Activated CD4-positive, alpha-beta T cell treated with anti-CD3 and anti-CD28 coated beads for 36 hours (primary cell): ENCODE measurements at places on chromosomes 2 and 18.

- no peak for DNase-seq
Measured at GRCh38 chr2:3902131-3902530, 198.8 kb downstream of the DCDC2C start.

DNA sequence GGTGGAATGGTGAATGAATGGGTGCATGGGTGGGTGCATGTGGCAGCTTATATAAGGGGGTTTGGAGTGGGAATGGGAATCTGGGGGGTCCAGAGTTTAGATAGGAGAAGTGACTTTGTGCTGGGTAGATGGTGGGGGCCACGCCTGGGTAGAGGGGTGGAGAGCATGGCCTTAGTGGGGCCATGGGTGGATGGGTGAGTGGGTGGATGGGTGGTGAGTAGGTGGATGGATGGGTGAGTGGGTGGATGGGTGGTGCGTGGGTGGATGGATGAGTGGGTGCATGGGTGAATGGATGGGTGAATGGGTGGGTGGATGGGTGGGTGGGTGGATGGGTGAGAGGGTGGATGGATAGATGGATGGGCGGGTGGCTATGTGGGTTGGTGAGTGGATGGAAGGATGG is 53.9 kb downstream of the MYO7B start:
- no peak for DNase-seq

- DNase-seq = peak; percentile 66
Measured at GRCh38 chr18:3451989-3452749, 2.2 kb downstream of the TGIF1 start.

- DNase-seq = no peak
Measured at GRCh38 chr2:74225698-74226459, 27.5 kb downstream of the MTHFD2 start.

GRCh38 chr2:144847347-144848080 is 327.6 kb upstream of the ZEB2 start:
- DNase-seq = no peak

- no peak for DNase-seq
Measured at GRCh38 chr2:96225016-96225533, 16.4 kb upstream of the STARD7 start.

DNA sequence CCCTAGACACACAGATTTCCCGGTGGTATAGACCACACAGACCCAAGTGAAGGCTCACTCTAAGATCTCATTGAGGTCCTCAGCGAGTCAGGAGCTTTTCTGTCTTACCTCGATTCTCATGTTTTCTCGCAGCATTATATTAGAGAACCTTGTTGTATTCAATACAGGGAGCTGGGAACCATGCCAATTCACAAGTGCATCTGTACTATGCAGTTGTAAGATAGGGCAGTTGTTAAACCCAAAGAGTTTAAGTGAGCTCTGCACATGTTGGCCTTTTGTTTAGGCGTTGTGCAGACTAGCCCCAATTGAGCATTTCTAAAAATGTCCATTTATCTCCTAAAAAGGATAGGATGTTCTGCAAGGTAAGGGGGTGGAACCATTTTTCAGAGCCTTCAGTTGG is 59.6 kb downstream of the FEZ2 start:
- DNase-seq = no peak

DNA sequence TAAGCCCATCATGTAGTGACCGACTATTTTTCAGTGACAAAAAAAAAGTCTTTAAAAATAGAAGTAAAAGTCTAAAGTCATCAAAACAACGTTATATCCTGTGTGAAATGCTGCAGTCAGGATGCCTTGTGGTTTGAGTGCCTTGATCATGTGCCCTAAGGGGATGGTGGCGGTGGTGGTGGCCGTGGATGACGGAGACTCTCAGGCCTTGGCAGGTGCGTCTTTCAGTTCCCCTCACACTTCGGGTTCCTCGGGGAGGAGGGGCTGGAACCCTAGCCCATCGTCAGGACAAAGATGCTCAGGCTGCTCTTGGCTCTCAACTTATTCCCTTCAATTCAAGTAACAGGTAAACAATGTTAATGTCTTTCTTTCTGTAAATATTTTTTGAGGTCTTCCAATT is at the start of gene CD28:
Gene CD28 (plus strand): TSS at position 237 of the 400 bp plus-strand sequence. CDS start 58 bp downstream, at position 295.
- peak; percentile 95 for DNase-seq

GRCh38 chr2:240622060-240622411 is 3.2 kb upstream of the GPR35 start:
- DNase-seq = peak; percentile 21

GRCh38 chr2:11356764-11357163 is 12.3 kb upstream of the ROCK2 start:
- no peak for DNase-seq

GRCh38 chr2:64453770-64454385 is at the start of gene LGALSL:
Gene LGALSL, plus strand, starts transcription at chr2:64454162. Its CDS starts 384 bp downstream, at chr2:64454546.
- peak; percentile 68 for DNase-seq

DNA sequence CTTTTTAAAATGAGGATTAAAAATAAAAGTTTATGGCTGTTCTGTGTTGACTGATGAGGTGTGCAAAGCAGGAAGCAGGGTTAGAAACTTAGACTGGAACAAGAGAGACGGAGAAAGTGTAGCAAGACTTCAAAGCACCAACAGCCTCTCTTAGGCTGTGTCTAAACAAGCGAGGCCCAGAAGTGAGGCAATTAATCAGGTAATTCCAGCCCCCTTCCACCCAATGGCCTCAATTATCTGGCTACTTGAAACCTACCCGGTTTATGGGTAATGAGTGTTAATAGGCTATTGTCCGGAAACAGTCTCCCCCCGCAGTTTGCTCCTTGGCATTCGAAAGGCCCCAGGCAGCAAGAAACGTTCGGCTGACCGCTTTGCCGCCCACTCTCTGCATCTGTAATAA is 171.7 kb upstream of the MYCN start:
- no peak for DNase-seq

DNA sequence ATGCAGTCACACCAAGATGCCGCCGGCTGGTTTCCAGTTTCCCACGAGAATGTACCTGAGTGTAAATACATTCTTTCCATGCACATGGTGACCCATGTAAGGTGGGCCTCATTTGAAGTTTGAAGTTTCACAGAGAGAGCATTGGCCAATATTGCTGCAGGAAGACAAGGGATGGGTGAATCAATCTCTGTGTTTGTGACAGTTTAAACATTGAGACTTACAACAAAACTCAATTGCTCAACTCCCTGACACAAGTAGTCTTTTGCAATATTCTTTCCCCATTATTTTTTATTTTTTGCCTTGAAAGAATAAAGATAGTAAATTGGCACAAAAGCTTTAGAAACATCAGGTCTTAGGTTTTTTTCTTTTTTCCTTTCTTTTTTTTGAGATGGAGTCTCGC is 5.1 kb downstream of the SERPINB2 start:
- no peak for DNase-seq

GRCh38 chr2:118219611-118220010 is 131.3 kb downstream of the INSIG2 start:
- no peak for DNase-seq

DNA sequence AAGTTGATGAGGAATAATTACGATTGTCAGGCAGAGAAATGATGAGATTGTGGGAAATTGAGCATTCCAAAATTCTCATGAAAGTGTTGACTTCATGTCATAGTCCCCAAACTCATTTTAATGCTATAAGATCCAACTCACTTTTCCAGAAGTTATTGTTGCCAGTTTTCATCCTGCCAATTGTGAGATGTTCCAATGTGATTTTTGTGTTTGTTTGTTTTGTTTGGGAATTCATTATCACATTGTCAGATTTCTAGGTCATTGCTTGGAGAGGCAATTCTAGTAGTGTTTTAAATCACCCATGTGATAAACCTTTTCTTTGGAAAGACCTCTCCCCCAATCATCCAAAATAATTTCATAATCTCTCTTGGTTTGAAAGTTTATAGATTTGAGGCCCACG is 86.0 kb upstream of the ACVR2A start:
- DNase-seq = no peak

DNA sequence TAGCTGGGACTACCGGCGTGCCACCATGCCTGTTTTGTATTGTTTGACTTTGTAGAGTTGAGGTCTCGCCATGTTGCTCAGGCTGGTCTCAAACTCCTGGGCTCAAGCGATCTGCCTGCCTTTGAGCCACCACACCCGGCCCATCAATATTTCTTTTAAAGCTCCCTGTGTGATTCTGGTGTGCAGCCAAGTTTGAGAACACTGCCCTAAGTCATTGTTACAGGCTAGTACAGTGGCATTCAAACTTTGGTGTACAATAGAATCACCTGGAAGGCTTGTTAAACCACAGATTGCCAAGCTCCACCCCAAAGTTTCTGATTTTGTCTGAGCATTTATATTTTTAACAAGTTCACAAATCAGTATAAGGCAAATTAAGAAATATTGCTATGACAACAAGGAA is 99.9 kb downstream of the RBBP8 start:
- no peak for DNase-seq

DNA sequence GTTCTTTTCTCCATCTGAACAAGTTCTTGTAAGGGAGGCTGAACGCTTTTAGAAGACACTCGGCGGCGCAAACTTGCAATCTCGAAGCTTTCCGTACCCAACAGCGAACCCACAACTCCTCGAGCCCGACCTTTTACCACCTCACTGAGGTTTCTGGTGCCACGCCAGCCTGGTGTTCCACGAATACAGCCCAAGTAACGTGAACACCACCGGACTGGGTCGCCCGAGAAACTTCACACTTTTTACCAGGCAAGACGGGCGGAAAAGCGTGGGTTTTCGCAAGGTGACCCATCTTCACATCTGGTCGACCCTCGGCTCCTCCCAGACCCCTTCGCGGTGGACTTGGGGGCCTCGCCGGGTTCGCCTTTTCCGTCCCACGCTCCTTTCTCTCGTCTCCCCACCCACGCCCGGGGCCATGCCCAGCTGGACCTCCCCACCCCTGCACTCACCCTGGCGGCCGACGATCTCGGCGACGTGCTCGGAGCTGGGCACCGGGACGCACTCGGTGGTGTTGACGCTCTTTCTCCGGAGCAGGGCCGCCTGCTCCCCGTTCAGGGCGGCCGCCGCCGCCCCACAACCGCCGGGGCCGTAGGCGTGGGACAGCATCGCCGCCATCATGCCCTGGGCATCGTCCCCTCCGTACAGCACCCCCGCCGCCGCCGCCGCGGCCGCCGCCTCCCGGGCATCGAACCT is 1.2 kb downstream of the MEX3C start:
- peak; percentile 67 for DNase-seq

DNA sequence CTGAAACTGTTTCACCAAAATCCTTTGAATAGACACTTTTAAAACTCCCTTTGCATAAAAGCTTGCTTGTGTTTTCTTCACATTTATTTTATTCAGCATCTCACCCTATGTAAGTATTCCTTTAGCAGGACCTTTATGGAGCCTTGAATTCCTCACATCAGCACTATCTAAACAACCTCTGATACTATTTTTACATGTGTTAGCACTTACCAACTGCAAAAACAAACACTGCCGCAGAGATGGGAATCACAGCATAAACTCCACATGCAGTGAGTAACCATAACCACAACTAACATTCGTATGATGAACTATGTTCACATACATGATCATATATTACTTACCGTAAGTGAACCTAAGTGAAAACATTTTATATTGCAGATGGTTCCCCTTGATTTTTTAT is 15.4 kb downstream of the FBXO15 start:
- no peak for DNase-seq

- DNase-seq = no peak
Measured at GRCh38 chr2:239162141-239162821, 238.5 kb downstream of the HDAC4 start.

- DNase-seq = peak; percentile 12
Measured at GRCh38 chr18:45521777-45522176, 93.5 kb upstream of the SLC14A2 start.

- no peak for DNase-seq
Measured at GRCh38 chr2:138637061-138637460, 135.5 kb downstream of the SPOPL start.

GRCh38 chr18:46764586-46764985 is 7.7 kb upstream of the ST8SIA5 start:
- no peak for DNase-seq

GRCh38 chr2:61221819-61222218 is 59.8 kb downstream of the C2orf74 start:
- DNase-seq = no peak

GRCh38 chr18:55400590-55401541 is 187.1 kb downstream of the TCF4 start:
- no peak for DNase-seq

GRCh38 chr2:28052691-28053090 is 162.2 kb downstream of the BABAM2 start:
- DNase-seq = no peak

DNA sequence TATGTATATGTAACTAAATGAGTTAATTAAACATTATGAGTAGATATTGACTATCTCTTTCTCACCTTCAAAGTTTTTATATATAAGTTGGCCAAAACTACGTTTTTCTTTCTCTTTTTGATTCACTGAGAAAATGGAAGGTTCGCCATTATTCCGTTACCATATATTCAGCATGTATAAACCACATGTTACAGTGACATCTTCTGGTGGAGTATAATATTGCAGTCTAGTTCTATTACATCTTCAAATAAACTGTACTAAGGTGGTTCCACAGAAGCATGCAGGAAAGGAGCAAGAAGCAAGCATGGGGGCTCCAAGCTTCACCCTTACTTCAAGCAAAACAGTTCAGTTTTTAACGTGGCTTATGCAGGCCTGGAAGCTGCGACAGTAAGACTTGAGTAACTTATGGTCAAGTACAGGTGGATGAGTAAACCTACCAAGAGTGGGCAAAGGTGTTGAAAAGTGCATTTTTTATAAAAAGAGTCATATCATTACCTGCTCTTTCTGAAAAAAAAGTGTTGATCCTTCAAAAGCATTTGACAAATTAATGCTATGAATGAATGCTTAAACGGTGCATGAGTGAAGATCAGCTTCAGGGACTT is 129.8 kb upstream of the RAB6C start:
- no peak for DNase-seq

DNA sequence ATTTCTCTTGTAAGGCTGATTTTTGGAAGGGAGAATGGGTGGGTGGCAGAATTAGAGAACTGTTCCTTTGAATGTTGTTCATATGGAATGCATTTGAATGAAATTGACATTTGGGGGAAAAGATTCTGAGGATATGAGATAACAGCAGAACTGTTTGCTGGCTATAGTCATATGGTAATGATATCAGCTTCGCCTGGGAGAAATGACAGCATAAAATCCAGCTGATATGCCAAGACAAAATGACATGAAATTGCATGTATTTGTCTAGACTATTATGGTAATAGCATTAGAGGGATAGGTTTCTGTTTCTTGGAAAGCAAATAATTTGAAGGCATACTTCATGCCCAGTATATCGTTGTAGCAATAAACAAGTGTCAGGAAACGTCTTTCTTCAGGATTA is 150.8 kb upstream of the SPATS2L start:
- DNase-seq = no peak

DNA sequence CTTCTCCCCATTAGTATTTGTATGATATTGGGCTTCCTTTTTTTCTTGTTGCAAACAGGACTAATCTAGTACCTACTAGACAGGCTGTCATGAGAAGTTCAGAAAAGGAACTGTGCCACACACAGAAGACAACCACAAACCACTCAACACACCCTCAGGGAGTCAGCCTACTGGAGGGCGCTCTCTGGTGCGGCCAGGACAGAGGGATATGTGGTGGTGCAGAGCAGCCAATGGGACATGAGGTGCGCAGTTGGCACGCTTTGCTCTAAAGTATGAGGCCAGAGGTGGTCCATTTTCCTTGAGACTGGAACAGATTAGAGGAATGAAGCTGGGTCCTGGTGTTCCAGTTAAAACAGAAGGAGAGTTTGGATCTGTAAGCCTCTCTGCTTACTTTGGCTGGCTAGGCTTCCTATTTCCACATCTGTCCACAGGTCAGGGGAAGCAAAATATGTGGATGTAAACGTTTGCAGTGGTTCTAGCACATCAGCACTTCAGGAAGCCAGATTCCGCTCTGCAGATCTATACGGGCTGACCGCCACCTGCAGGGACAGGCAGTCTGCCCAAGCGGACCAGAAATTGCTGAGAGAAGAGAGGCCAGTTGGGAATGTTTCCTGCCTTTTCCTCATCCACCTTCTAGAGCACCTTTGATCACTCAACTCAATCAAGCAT is 114.1 kb downstream of the GFPT1 start:
- DNase-seq = no peak

GRCh38 chr2:197615016-197615652 is 60.3 kb downstream of the RFTN2 start:
- peak; percentile 13 for DNase-seq
